ENCODE measurements at places on chromosomes 2 and 18.

- DNase-seq = no peak
Observed at GRCh38 chr18:34726286-34727004, 16.3 kb downstream of the DTNA start.

DNA sequence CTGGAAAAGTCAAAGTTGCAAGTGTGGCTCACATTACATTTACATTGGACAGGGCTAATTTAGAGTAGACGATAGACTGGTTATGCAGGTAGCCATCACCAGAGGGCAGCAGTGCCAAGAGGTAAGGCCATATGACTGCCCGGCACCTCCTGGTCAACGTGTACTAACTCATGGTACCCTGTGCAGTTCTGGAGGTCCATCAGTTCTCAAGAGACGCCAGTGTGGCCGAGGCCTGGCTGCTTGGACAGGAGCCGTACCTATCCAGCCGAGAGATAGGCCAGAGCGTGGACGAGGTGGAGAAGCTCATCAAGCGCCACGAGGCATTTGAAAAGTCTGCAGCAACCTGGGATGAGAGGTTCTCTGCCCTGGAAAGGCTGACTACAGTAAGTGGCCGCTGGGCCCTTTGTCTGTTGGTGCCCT is 65.8 kb upstream of the EML6 start:
- no peak for DNase-seq

DNA sequence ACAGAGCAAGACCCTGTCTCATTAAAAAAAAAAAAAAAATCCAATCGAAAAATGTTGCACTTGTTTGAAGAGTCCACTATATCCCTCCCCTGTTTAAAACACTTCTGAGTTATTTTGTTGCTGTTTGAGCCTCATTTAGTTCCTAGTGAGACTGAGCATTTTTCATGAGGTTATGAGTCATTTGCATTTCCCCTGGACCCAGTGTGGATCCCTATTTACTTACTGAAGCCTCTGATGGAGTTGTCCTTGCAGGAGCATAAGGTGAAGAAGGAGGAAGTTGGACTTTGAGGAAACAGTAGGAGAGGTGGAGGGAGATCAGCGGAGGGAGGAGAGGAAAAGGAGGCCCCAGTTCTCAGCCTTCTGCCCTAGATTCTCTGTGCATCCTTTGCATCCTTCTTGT is 5.1 kb downstream of the CXCR1 start:
- DNase-seq = no peak

DNA sequence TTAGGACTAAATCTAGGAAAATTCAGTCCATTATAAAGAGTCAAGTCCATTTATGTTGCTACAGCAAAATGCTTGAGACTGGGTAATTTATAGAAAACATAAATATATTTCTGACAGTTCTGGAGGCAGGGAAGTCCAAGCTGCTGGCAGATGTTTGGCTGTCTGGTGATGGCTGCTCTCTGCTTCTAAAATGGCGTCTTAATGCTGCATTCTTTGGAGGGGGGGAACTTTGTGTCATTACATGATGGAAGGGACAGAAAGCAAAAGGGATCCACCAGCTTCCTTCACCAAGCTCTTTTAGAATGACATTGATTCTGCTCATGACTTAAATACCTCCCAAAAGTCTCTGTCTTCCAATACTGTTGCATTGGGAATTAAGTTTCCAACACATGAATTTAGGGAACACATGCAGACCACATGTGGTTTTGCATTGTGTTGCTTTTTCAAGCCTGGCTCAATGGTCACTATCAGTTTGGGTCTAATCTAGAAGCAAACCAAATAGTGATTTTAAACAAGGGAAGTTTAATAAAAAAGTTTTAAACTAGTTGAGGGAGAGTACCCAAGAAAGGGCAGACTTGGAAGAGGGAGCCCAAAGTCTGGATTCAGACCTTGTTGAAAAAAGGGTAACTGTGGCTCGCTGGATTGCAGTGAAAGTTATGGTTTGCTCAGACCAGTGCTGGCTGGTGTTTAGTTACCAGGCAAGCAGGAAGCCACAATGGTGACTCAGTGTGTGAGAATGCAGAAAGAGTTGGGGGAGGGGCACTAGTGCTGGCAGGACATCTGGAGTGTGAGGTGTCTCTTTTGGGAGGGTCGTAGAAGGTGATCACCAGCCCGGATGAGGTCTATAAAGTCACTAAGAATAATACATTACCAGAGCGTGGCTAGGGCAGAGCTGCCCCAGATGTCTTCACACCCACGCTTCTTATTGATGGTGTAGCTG is 30.8 kb downstream of the C18orf54 start:
- DNase-seq = no peak

GRCh38 chr2:26942543-26943295 is 27.7 kb upstream of the MAPRE3 start:
- DNase-seq = peak; percentile 22

- no peak for DNase-seq
Observed at GRCh38 chr2:118169359-118170005, 81.2 kb downstream of the INSIG2 start.

Data from activated CD8-positive, alpha-beta memory T cell treated with anti-CD3 and anti-CD28 coated beads for 4 hours (primary cell).